Left ventricle myocardium superior (tissue), 1 donor: ENCODE measurements at places on chromosomes 6 and 20. TPM values are rescaled to one million over a fixed set of nuclear protein-coding genes. Genes with fewer than 3 reads are reported as not detected.

DNA sequence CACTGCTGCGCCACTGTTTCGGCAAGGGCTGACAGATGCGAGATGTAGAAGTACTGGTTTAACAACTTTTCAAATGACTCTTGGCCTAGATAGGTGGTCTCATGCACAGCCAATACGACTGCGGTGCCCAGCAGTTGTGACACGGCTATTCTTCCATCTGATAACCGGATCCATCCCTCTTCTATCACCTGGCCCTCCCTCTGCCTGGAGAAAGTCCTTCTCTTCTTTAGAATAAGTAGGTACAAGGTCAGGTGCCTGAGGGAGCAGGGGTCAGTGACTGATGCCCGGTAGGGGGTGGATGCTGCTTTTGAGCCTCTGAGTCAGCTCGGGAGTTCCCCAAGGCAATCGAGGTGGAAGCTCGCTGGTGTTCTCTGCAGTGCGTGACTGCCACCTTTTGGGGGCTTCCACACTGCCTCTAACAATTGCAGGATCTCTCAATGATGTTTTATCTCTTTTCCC is 166.8 kb upstream of the GRIK2 start:
- DNase-seq, result no peak

DNA sequence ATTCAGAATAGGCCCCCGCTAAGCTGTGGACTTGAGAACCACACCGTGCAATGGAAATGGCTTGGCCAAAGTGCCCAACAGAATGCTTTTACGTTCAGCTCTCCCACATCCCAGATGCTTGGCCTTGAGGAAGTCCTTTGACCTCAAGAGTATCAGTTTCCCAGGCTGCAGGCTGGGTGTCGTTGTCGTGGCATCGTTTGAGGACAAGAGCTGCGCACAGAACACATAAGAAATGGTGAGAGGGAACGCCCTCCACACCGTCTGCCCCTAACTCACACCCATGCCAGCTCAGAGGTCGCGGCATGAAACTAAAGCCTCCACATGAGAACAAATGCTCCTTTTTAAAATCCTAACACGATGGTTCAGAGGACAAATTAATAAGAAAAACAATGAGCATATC is 37.0 kb downstream of the NFATC2 start:
- DNase-seq, result no peak

- no peak for DNase-seq
Observed at GRCh38 chr6:14470671-14471070, 353.1 kb downstream of the CD83 start.

DNA sequence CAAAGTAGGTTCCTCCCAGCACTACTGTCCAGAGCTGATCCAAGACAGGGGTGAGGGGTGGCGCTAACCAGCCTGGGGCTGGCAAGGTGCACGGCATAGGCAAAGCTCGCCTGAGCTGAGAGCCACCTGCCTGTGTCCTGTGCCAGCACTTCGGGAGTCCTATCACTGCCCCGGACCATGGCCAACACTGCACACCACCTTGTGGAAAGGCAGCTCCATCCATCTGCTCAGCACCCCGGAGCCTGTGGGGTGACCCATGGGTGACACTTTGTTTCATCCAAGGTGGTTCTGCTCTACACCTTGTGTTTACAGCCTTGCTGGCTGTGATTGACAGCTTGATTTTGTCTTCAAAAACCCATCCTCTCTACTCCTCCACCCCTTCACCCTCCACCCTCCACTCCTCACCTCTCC is 32.9 kb upstream of the GATA5 start:
- no peak for DNase-seq

DNA sequence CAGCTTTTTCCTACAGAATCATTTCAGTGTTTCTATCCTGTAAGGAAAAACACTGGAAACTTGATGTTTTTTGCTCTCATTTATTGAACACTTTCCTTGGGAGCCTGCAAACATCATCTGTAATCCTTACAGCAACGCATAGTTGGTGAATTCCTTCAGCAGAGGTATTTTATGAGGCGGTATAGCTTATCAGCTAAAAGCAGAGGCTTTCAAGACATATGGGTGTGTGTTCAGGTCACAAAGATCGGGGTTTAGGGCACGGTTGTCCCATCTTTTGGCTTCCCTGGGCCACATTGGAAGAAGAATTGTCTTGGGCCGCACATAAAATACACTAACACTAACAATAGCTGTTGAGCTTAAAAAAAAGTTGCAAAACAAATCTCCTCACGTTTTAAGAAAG is 185.0 kb downstream of the AIG1 start:
- DNase-seq, result no peak

Gene NOX3
- total RNA-seq, result not detected

Gene RALGAPA2
- total RNA-seq, result 18.9 TPM

Gene CST1
- not detected for total RNA-seq

Gene HS3ST5
- not detected for total RNA-seq
